EH (cell line): ENCODE measurements at places on chromosomes 11 and 22.

GRCh38 chr11:22690871-22691270, 24.5 kb downstream of the GAS2 start:
- DNase-seq: no peak

- no peak for DNase-seq
These were observed 10.1 kb downstream of the RPS13 start for GRCh38 chr11:17067417-17067816.

GRCh38 chr11:96960926-96961325, 571.1 kb downstream of the JRKL start:
- no peak for DNase-seq

GRCh38 chr11:23099256-23099655, 239.0 kb upstream of the CCDC179 start:
- no peak for DNase-seq

GRCh38 chr22:26559961-26560575, 29.9 kb downstream of the TPST2 start:
- DNase-seq: no peak

DNA sequence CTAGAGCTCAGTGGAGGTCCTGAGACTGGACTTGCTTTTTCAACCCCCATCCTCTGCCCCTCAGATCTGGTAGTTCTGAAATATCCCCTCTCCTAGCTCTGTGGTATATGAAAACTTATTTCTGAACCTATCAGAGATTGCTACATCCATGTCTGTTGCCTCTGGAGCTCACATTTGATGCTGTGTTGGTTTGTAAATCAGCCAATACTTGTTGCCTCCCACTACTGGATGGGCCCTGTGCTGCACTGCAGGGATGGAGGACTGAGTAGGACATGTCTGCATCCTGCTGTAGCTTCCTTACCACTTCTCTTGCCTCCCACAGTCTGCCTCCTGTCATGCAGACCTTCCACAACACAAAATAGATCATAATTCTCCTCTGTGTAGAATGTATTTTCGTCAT, 5.2 kb downstream of the OLFML1 start:
- no peak for DNase-seq
